Epithelial cell of proximal tubule (primary cell): ENCODE measurements at places on chromosomes 3 and 15.

DNA sequence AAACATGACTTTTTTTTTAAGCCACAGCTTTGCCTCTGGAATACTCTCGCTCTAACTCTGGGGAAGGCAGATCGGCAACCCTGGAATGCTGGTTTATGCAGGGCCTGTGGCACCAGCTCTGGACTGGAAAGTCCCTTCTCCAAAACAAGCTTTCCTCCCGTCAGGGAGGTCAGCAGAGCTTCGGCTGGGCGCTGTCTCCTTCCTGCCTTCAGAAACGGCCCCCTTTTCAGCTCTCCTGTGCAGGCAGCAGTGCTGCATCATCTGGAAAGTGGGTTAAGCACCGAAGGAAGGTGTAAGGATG, 42.7 kb upstream of the SKOR1 start:
- no peak for DNase-seq

DNA sequence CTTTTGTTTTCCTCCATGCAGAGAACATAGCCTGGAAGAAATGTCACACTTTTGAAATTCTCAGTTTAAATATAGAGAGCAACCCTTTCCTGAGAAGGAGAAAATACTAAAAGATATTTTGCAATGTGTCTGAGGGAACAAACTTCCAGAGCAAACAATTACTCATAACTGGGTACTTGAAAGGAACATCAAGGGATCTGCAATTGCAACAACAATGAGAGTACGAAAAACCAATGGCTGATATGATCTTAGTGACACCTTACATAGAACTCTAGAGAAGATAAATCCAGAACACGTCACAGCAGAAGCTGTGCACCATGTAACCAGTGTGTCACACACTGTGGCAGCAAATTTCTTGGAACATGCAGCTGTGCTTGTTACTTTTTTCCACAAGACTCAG, 14.6 kb upstream of the ARPP21 start:
- DNase-seq = no peak

DNA sequence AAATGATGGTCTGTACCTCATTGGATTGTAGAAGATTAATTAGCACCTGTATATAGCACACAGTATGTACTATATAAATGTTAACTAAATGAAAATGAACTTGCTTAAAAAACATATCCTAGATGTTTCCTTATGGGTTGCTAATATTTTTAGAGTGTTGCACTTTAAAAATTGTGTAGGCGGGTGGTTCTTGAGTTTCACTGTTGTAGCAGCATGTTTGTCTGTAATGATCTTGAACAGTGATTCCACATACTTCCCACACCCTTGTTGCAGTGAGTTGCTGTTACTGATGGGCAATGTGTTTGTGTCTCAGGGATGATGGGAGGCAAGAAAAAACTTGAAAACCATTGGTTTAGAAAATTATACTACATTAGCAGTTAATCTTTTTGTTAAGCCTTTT, 22.0 kb downstream of the USP3 start:
- DNase-seq = no peak

DNA sequence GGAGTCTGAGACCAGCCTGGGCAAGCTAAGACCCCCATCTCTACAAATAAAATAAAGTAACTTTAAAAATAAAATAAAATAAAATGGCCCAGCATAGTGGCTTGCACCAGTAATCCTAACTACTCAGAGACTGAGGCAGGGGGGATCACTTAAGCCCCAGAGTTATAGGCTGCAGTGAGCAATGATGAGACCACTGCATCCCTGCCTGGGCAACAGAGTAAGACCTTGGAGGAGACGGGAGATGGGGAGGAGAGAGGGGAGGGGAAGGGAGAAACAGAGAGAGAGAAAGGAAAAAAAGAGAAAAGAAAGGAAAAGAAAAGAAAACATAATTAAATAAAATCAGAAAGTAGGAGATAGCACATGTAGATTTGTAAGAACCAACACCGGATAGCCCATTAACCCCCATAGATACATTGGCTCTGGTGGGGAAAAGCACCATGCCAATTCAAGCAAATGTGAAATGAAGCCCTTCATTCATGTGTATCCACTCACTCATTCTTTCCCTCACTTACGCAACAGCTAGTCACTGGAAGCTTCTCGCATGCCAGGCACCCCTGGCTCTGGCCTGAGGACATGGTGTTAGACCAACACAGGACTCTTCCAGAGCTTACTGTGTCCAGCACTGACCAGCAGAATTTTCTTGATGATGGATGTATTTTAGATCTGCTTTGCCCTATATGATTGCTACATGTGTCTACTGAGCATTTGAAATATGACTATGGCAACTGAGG, 183.2 kb downstream of the MAGI1 start:
- peak; percentile 82 for DNase-seq

GRCh38 chr3:147945968-147946519, 536.9 kb downstream of the ZIC1 start:
- DNase-seq = peak; percentile 82
